ENCODE measurements at places on chromosomes 2 and 18.

DNA sequence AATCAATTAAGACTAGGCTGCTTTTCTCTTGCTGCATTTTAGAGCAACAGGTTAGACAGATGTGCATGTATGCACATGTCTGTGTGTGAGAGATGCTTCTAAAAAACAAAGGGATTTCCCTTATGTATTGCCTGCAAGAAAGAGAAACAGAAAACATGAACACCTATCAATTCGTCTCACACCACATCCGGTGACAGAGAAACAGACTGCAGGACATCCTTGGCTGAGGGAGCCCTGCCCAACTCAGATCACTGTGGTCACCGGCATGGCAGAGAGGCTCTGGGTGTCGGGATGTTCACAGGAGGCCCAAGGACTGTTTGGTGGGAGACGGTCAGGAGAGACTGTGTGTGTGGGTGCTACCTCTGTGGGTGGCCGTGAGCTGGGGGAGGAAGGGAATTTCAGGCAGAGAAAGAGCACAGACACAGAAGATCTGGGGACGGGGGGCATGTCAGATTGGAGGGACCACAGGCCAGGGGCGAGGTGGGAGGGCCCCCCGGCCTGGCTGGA lies 24.9 kb downstream of the FHL2 start:
- no peak for DNase-seq

DNA sequence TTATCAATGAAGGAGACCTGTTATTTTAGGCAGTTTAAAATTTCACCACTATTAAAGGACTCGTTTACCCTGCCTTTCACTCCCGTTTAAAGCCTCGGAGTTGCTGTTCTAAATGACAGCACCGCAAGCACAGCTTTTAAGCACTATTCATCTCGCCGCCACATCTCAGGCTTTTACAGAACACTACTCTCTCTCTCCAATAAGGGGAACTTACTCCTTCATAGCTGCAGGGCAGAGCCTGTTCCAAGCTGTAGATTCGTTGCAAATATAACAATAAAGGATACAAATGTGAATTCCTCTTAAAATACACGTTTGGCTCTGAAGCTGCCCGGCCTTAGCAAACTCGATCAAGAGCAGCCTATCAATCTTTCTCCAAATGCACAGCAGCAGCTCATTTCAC lies 271.8 kb downstream of the ZNF521 start:
- DNase-seq, result no peak

DNA sequence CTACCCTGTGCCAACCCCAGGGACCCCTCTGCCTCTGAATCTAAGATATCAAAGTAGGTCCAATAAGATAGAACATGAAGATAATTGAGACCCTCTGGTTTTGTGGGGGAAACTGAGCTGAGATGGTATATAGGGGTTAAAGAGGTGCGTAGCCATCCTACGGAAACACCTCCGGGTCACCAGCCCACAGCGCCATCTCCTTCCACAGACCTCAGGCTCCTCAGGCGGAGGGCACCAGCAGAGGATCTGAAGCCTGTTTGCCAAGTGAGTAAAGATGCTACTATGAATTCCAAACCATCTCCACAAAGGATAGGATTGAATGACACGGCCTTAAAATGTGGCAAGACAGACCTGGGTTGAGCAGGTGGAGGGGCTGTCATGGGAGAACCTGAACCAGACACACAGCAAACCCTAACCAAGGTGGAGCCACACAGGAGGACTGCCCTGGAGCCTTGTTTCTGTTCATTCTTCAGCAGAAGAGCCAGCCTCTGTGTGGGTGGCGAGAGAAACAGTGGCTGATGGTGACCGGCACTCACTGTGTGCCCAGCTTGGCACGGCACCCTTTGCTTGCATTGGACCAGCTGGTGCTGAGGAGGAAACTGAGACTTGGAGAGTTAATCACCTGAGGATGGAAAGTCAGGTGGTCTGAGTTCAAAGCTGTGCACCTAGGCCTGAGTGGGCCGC lies 10.2 kb downstream of the GBX2 start:
- no peak for DNase-seq

DNA sequence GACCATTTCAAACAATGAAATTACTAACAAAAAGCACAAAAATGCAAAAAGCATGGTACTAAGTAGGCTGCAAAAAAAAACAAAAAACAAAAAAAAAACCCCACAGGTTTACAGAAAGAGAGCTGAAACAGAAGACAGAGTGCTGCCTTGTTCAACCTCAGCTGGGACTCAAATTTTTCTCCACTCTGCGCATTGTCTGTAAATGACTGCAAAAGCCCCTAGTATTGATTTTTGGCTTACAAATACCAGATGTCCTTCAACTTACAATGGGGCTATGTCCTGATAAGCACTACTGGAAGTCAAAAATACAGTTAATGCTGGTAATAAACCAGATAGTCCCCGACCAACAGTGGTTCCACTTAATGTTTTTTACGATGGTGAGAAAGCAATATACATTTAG lies 42.2 kb downstream of the UBE2E3 start:
- no peak for DNase-seq

DNA sequence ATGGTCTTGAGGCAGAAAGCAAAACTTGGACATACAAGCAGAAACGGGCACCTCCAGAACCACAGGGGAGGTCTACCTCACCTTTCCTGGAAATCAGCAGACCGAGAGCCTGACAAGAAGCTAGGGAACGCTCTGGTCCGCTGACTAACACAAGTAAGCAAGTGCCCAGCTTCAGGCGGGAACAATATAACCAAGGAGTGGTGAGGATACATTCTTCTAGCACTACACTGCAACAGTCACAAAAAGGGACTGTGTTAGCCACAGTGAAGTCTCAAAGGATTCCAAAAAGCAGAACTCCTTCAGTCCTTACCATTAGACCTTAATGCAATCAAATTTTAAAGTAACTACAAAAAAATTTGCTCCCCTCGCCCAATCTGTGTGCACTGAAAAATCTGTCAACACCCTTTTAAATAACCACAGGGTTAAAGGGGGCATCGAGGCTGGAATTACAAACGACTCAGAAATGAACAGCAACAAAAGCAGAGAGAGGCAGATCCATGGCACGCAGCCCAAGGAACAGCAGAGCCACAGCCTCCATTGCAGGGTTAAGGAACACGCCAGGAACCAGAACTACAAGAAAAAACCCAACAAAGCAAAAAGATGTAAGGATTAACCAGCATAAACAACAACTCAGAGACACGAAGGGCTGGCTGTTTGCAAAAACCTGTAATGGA lies 7.1 kb downstream of the THAP4 start:
- DNase-seq, result no peak

Data from left forelimb (tissue), 1 donor.